Activated CD8-positive, alpha-beta memory T cell treated with anti-CD3 and anti-CD28 coated beads, Interleukin-2, amount 50 U/mL, for 4 hours (primary cell): ENCODE measurements at places on chromosomes 7 and 10.

GRCh38 chr10:122050311-122050710, 61.3 kb downstream of the TACC2 start:
- DNase-seq = no peak

GRCh38 chr7:129925416-129926002, 27.3 kb downstream of the UBE2H start:
- no peak for DNase-seq

DNA sequence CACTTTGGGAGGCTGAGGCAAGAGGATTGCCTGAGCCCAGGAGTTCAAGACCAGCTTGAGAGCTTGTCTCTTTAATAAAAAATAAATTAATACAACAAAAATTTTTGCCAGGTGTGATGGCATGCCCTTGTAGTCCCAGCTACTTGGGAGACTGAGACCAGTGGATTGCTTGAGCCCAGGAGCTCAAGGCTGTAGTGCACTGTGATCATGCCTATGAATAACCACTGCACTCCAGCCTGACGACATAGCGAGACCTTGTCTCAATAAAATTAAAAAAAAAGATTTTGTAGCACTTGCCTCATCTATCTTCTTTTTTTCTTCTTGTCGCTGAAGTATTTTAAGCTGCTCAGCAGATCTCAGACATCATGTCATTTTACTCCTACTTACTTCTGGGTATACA, 26.3 kb downstream of the CREM start:
- DNase-seq = no peak

DNA sequence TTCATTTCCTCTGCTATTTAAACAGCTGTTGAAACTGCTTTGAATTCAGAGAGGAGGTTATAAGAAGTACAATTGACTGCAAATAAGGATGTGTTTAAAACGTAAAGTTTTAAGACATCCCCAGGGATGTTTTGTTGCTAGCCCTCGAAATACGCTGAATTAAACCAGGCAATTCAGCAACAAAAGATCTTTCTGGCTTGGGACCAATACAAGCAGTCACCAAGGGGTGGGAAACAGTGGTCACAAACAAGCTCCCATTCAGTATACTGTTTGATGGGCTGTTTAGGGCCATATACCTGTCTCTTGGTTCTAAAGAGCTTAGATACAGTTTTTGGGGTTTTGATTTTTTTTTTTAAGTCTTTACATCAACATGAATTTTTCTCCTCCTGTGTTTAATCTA, 446.3 kb upstream of the POT1 start:
- DNase-seq = no peak

DNA sequence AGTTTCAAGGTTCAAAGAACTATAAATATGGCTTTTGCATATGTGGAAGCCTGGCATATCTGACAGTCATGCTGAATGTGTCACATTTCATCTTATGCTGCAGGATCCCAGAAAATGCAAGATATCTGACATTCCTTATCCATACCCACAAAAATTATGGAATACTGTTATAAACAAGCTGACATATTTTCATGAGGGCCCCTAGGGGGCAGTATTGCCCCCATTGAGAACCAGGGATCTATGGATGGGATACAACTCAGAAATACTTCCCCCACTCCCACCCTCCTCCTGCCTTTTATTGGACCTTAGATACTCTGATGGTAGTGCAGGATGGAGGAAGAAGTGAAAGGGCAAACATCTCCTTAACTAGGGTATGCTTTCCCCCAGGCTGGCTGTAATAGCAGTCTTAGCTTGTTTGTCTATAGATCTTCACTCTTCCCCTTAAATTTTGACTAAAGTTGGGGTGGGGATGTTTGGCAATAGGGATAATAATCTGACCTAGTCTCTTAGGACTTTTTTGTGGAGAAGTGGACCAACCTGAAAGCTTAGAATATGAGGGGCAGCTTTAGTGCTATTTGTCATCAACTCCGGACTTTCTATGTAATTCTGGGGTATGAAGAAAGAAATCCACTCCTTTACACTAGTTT, 3.5 kb upstream of the GNGT1 start:
- DNase-seq = no peak

DNA sequence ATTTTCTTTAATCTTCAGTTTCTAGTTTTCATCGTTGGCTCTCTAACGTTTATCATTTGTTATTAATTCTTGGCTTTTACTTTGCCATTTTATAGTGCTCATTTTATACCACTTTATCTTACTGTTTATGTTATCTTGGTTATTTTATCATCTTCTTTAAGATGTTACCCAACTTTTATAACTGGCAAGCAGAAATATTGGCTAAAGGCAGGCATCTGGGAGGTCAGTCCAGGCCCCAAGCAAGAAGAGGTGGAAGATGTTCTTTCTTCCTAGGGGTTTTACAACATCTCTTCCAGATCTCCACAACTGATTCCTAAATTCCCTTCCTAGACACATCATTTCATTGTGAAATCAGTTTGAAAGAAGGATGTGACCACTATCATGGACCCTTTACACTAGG, 208.1 kb downstream of the AHR start:
- no peak for DNase-seq

GRCh38 chr7:16954321-16954720, 72.5 kb upstream of the AGR3 start:
- no peak for DNase-seq

DNA sequence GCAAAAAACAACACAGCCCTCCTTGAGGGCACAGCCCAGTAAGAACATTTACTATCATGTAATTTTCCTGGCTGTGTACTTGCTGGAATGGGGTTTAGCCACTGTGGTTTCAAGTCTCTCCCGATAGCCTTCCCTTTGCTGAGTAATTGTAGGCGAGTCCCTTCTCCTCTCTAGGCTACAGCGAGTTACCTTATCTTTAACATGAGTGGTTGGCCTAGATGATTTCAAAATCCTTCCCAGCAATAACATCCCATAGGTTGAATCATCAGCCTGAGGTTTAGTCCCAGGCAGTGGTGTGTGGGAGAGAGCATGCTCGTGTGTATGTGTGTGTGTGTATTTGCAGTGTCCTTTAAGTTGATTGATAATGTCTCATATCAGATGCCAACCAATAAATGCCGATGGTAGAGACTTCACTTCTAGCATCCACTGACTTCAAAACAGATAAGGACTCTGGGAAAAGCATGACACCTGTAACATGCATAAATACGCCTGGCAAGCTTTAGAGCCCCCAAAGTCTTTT, 142.9 kb upstream of the ZMIZ1 start:
- no peak for DNase-seq

DNA sequence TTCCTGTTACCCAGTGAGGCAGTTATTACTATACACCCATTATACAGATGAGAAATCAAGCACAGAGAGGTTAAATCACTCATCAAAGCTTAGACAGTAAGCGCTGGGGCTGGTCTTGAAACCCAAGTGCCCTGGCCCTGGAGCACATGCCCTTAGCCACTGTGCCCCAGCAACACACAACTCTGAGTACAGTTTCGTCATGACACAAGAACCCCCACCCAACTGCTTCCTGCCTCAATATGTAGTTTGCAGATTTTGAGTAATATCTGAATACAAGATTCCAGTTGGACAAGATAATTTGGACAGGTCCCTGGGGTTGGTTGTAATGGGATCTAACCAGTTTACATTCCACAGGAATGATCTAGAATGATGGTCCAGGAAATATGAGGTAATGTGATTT, 62.8 kb downstream of the SH3PXD2A start:
- DNase-seq = no peak

GRCh38 chr7:81366546-81366945, 403.3 kb downstream of the HGF start:
- DNase-seq = no peak

DNA sequence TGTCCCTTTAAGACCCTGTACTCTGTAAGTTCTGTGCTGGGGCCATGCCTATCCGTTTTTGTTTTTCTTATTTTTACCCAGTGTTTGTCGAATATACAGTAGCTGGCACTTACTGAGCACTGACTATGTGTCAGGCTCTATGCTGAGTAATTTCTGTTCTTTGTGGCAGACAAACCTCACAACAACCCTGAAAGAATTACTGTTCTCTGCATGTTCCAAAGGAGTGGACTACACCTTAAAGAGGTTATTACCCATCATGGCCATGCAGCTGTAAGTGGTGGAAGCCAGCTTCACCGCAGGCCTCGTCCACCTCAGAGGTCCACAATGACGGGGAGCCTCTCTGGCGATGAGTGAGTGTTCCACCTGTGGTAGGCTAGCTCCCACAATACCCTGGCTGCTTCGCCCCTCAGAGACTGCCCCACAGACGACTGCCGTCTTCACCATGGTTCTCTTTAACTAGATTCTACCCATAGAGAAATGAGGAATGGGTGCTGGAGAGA, 30.1 kb upstream of the RBM20 start:
- DNase-seq = no peak

DNA sequence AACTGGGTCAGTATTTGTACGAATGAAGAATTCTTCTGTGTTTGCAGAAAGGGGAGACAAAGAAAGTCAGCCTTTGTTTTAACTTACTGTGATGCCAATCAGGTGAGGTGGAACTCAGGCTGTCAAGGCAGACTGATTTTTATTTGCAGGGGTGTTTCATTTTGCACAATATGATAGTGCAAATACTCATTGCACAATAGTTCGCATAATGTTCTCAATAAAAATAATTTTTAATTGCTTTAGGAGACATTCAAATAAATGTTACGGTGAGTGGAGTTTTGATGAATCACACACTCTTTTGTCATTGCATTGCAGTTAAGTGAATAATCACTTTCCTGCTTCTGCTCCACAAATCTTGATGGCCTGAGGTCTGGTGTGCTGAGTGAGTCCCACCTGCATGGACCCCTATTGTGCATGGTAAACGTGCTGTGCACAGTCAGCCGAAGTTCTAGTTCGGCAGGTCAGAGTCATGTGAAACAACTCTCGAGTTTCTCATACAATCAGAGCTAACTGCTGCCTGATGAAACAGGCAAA, 141.3 kb upstream of the FZD8 start:
- no peak for DNase-seq

- peak; percentile 85 for DNase-seq
Observed at GRCh38 chr10:97334370-97335175, at the start of gene FRAT2. FRAT2 (minus strand) TSS chr10:97334729; CDS start chr10:97334572, 157 bp downstream.

- DNase-seq = no peak
Observed at GRCh38 chr7:69600710-69601519, 2.6 kb downstream of the AUTS2 start.

- no peak for DNase-seq
Observed at GRCh38 chr10:27536437-27536836, 32.3 kb downstream of the RAB18 start.

- DNase-seq = no peak
Observed at GRCh38 chr7:145718129-145718528, 398.5 kb upstream of the CNTNAP2 start.

- DNase-seq = no peak
Observed at GRCh38 chr10:34364253-34365037, 450.7 kb downstream of the PARD3 start.

DNA sequence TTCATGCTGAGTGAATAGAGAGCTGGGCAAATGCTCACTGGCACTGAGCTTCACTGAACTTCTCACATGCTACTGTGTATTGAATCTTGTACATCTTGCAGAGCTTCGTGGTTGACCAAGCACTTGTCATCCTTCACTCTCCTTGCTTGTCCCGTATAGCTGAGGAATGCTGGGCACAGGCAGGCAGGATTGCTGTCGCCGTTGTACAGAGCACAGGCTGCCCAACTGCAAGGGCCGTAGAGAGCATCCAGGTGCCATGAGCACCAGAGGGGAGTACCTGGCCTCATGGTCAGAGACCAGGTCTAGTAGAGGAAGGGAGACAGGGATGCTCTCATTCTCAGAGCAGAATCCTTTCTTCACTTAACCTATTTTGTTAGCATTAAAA, 99.8 kb upstream of the RET start:
- DNase-seq = no peak

DNA sequence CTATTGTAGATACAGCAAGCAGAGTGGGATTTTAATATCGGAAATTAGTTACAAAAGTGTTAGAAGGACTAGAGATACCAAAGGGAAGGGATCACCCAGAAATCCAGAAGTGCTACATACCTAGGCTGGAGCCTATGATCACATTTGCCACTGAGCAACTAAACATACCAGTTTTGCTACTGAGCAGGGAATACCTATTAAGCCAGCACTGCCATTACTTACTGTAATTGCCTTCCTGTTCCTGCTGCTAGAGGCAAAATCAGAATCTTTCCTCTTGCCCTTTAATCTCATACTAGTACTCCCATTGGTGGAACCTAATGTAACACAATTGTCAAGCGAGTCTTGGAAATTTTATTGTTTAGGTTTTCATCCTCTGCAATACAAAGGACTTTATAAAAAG, 121.7 kb downstream of the ATRNL1 start:
- DNase-seq = no peak

DNA sequence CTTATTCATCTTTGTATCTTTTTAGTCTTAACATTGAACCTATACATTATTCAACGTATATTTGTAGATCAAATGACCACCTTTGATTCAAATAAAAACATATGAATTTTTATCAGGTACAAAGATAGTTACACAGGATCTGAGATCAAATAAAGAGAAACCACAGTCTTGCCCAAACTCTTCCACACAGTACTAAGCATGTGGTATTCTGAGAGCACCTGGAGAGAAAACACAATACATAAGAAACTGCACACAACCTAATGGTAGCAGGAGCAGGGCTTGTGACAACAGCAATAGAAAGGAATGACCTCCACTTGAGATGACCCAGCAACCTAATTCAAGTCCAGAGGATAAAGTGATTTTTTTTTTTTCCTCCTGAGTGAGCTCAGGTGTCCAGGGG, 6.5 kb upstream of the WASL start:
- DNase-seq = no peak

DNA sequence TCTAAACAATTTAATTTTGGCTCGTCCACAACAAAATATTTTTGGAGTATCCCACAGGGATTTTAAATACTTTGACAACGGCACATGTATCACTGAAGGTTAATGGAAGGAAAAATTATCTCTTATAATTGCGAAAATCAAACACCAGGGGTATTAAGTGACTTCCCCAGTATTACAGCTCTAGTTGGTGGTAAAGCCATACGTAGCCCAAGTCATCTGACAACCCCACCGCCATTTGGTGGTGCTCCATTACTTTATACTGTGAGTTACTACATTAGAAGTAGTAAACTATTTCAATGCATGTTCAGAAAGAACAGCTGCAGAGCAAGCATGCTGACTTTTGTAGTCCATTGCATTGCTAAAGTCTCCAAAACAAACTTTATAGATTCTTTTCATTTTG, 179.7 kb downstream of the HGF start:
- DNase-seq = no peak

GRCh38 chr10:36171556-36171952, 529.5 kb upstream of the FZD8 start:
- DNase-seq = no peak

DNA sequence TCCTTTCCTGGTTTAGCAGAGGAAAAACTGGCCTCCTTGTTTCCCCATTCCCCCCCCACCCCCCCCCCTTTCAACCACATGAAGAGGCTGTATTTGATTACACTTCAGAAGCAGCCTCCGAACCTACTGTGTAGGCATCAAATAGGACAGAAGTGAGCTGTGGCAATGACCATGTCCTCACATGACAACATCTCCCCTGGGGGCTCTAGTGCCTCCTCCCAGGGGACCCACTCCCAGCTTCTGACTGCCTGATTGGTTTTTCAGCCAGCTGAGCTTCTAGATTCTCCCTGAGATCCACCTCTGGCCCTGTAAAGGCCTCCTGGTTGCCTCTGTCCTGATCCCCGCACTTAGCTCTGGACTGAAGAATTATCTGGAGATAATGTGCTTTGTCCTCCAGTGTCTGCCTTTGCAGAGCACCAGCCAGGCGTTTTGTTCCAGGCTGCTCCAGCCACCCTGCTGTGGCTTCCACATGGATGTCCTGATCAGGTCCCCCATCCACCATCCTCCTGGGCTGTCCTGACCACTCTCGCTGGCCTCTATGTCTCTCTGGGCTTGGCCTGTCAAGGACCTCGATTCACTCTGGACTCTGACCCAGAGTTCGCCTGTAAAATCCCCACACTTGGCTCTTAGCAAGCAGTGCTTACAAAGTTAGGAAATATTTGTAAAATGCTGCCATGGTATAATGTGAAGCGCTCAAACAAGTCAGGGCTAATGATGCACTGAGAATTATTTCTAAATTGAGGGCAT, 42.4 kb upstream of the TOMM7 start:
- DNase-seq = no peak
